ENCODE measurements at places on chromosomes 1 and 21.

GRCh38 chr1:33985656-33986055 is 121.8 kb downstream of the HMGB4 start:
- no peak for DNase-seq

- no peak for DNase-seq
Observed at GRCh38 chr1:83705091-83705490, 293.8 kb downstream of the TTLL7 start.

- DNase-seq, result no peak
Observed at GRCh38 chr1:230794871-230795605, 47.9 kb downstream of the CAPN9 start.

DNA sequence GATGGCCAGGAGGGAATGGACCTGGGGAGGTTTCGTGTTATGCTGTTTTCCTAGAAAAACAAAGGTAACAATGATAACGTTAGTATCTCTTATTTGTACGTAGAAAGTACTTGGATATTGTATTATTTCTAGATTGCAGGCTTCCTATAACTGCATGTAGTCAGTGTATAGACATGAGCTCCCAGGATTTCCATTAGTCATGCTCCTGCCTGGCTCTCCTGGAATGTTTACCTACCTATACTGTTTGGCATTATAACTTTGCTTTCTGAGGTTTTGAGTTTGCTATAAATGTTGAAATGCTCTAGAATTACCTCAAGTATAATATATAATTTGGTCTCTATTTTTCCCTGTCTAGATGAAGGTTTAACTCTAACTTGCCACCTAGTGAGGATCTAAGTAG is 66.1 kb downstream of the TTC3 start:
- DNase-seq, result no peak

DNA sequence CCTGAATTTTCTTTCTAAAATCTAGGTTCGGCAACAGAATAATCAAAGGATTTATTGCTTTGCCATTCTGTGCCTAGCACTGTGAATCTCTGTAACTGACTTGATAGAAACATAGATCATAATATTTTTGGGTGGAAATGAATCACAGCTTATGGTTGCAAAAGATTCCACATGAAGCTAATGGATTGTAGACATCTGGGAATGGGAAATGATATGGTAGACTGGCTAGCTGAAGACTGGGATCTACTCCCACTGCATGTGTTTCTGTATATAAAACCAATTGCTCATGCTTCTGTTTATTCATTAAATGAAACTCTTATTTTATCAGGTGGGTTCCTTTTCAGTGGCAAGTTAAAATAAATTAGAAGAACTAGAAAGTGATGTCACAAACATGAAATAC is 395.6 kb downstream of the ST6GALNAC3 start:
- no peak for DNase-seq

DNA sequence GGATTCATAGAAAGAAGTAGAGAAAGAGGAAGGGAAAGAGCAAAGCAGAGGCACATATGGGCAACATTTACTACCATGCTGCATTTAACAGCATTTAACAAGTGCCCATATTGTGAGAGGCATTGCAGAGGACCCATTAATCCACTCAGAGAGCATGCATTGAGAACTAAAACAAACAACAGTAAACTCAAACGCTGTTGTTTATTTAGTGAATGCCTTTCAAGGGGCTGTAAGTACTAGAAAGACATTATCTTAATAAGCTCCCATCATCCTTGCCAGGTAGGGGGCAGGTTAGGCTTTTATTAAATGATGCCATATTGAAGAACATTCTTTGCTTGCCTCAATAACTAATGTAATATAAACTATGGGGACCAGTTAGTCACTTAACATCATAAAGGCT is 254.3 kb upstream of the DAB1 start:
- DNase-seq, result no peak

DNA sequence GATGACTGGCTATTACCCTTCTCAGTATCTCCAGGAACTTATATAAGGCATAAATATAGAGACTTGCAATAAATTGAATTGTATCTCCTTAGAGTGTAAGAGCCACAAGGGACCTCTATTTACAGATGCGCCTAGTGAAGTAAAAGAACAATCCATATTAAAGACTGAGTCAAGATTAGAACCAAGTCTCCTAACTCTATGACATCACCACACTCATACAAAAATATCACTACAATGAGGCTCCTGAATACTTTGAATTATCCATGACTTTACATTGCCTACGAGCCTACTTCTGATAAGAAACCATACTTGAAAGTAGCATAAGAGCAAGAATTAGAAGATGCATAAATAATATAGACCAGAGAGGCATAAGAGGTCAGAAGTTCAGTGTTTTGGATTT is 18.8 kb downstream of the DPYD start:
- no peak for DNase-seq

GRCh38 chr21:46291561-46291960 is 5.4 kb downstream of the YBEY start:
- no peak for DNase-seq

DNA sequence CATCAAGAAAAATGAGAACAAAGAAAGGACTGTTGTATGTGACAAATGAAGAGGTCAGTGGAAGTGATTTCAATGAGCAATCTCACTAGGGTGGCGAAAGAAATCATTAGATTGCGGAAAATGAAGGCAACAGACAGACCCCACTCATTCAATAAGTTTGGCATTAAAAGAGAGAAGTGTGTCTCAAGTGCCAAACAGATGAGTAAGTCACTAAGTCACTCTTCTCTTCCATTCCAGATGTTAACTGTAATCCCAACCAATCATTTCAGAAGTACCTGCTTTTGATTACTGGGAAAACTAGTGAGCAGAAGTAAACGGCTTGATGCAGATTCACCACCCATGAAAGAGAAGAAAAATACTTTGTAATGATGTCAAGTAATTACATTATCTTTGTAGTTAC is 144.3 kb upstream of the PRMT6 start:
- no peak for DNase-seq

DNA sequence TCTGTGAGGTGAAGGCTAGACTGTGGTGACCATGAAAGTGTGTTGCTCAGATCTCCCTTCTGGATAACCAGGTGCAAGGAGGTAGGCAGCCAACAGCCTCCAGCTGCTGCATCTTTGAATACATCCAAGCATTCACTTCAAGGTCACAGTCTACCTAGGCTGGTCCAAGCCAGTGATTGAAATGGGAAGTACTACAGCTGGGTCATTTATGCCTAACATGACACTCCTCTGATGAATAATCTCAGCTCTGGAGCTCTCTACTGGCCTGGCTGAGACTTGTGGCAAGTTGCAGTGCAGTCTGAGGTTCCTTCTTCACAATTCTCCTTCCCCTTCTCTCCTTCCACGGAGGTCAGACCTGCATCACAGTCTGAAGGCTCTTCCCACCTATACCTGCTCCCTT is 35.0 kb upstream of the ARHGAP29 start:
- DNase-seq, result no peak

DNA sequence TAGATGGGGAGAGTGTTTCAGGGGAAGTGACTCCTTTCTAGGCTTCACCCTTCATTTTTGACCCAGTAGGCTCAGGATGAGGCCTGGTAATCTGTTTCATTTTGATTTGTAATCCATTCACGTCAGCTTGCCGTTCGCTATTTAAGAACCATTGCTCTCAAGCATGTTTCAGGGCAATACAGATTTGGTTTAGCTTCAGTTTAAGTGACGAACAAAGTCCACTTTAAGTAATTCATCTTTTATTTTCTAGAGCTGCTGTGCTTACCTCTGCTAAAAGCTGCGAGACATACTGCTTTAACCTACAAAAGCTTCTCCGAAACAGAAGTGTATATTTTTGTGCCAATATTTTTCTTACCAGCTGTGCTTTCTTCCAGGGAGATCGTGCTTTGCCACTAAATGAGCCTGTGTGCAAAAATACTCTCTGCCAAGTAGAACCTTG is 8.9 kb upstream of the FMO3 start:
- DNase-seq, result no peak

- DNase-seq, result no peak
Observed at GRCh38 chr21:36073181-36073580, 3.4 kb downstream of the CBR1 start.

- DNase-seq, result peak; percentile 29
Observed at GRCh38 chr1:169711469-169712308, at the start of gene SELL. TSS of gene SELL (minus strand) at chr1:169711620. CDS start at chr1:169711498, 122 bp downstream.

GRCh38 chr1:225848030-225848955 is 33.9 kb downstream of the TMEM63A start:
- DNase-seq, result peak; percentile 91

DNA sequence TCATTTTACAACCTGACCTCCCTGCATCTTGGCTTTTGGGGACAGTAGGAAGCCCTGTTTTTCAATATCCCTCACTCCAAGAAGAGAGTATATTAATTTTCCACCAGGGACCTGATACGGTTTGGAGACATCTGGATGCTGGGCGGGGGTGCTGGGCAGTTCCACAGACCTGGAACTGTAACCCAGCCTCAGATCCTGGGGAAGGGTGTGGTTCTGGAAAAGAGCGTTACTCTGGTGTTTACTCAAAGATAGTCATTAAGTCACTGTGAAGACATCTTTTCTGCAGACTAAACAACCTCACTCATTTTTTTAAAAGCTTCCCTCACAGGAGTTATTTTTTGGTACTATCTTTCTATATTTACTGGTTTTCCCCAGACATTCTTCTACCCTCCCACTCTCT is 189.8 kb downstream of the CLIC6 start:
- no peak for DNase-seq

- DNase-seq, result peak; percentile 88
Observed at GRCh38 chr21:46184625-46185555, 631 bp upstream of the SPATC1L start.

DNA sequence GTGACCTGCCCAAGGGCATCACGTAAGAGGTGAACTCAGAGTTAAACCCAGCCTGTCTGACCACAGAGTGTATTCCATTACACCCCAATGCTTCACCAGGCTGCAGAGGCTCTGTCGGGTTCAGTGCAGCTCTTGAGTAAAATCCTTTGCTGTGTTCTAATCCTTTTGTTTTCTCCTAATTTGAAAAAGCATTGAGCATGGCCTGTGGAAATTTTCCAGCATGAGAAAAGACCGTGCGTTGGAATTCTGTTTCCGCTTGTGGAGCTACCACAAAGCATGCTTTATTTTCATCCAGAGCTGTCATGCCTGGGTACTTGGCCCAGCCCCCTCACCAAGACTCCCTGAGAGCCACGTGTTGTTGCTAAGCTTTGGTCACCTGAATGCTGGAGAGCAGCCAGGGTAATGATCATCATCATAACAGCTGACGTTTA is 317.6 kb downstream of the PRDM2 start:
- no peak for DNase-seq

DNA sequence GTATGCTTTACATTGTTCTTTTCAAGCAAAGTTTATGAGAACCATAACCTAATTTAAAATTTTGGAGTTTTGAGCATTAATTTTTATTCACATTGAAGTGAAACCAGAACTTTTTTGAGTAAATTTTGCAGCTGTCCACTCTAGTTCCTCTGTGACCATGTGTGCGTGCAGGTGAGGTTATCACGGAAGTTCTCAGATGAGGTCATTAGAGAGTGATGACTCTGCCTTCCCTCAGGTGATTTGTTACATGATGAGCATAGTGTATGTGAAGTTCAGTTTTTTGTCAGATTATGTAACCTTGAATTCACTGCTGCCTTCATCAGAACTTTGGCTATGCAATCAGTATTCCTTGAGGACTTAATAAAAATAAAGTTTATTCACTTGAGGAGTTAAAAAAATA is 828.2 kb downstream of the ADGRL2 start:
- DNase-seq, result no peak

DNA sequence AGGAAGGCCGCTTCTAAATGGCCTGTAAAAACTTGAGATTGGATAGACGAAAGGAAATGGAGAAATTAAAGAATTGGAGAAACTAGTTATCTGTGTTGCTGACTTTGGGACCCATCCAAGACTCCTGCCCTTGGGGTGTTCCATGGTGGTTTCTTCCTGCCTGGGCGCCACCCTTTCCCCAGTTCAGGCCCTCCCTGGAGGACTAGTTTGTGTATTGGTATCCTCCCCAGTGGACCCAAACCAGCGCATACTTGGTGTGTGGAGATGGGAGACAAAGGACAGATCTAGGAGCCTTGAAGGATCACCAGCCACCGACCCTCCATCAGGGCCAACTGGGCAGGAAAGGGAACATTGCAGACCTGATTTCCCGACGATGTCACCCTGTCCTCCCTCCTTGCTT is 7.1 kb downstream of the SPATA46 start:
- DNase-seq, result no peak

DNA sequence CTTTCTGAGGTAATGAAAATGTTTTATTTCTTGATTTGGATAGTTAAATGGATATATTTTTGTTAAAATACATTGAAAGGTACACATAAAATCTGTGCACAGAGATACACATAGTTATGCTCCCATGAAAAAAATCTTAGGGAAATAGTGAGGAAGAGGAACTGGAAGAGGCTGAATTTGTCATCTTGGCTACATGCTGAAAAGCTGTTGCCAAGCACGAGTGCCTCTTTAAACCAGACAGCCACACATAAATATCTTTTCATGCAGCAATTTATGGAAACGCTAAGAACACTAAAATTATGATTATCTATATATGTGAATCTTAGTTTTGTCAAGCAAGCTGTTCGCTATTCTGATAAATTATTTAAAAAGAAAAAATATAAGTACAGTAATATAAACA is 12.8 kb upstream of the ADAR start:
- no peak for DNase-seq

GRCh38 chr1:24179251-24179840 is 7.7 kb downstream of the IFNLR1 start:
- no peak for DNase-seq

DNA sequence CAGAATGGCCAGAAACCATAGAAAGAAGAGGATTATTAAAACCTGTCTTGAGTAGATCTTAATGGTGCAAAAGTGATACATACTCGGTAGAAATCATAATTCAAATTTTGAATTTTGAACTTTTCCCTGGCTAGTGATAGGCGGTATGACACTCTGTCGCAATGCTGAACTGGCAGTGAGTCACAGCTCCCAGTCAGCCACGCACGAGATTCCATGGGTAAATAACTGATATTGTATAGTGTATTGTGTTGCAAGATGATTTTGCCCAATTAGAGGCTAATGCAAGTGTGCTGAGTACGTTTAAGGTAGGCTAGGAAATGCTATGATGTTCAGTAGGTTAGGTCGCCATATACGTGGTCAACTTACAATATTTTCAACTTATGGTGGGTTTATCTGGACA is 207.0 kb downstream of the SIPA1L2 start:
- no peak for DNase-seq

DNA sequence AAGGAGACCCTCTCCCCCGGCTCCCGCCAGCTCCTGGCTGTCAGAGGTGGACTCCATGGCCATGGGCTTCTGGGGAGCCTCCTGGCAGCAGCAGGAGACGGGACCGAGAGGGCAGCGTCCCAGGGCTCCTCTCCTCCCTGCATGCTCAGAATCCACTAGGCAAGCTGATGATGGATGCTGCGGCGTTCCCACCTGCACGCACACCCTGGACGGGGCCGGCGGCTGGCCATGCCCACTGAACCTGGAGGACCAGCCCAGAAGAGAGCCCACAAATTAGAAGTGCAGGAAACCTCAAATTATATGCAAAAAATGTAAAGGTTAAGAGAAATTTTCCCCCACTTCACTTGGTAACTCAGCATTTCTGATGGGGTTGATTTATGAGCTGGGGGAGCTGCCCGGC is 77.3 kb upstream of the ARHGEF16 start:
- DNase-seq, result no peak
